ENCODE measurements at places on chromosomes 2 and 18.

GRCh38 chr2:236579746-236580315, 10.2 kb downstream of the ACKR3 start:
- DNase-seq, result no peak

DNA sequence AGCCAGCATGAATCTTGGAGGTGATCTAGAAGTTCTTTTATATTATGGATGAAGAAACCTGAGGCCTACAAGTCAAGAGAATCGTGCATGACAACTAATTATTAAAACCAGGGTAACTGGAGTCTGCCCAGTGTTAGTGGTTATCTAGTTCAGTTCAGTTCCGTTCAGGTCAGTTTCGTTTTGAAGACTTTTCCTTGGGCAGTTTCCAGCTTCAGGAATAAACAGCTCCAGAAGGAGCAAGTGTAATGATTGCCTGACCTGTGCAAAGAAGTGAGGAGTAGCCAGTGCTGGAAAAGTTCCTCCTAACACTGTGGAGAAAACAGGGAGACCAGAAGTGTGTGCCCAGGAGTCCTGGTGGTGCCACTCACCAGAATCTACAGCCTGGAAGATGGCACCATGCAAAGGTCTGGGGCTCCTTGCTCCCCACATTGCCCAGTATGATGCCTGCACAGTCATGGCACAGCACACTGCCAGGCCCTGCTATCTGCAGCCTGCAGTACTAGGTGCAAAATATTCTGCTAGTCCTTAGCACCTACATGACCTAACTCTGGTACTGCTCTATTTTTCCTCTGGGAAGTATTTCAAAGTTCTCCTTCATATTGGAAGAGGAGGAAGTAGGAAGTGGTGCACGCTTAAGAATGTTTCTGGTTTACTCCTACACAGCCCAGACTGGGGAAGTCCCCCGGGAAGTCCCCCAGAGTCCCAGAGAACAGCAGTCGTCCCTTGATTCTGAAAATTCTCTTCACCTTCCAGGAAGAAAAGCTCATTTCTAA, 65.8 kb downstream of the SUMO1 start:
- no peak for DNase-seq

- peak; percentile 2 for DNase-seq
Observed at GRCh38 chr2:232479341-232480200, 8.1 kb downstream of the ECEL1 start.

GRCh38 chr2:205435970-205436369, 246.3 kb upstream of the NRP2 start:
- DNase-seq, result no peak

DNA sequence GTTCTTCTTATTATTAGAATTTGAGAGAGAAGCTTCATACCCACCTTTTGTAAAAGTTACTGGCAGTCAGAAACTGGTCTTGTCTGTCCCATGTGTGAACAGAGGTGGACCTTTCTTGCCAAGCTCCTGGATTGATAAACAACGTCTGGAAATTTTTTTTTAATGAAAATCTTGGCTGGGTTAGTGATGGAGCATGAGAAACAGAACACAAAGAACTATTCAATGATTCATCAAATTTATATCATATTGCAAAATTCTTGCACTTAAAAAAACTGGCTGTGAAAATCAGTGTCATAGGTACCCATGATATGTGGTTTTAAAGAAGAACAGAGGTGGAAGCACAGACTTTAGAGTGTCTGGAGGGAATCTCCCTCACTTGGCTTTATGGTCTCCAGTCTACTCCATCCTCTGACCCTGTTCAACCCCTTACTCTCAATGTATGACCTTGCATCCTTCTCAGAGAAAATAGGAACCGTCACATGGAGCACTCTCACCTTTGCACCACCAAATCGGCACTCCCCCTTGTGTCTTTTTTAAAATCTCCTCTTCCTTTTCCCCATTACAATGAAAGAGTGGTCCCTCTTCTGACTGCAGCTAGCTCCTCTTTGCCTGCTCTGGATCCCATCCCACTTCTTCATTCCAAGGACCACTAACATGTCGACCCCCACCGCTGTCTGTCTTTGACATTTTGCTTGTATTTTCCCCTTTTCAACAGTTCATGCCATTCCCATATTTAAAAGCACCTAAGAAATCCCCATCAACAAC, 58.2 kb downstream of the COPS8 start:
- DNase-seq, result no peak

- no peak for DNase-seq
Observed at GRCh38 chr2:163719331-163719730, 16.5 kb downstream of the FIGN start.

GRCh38 chr2:32611366-32611765, 16.5 kb upstream of the TTC27 start:
- no peak for DNase-seq

- DNase-seq, result no peak
Observed at GRCh38 chr18:11607906-11608305, 1.5 kb upstream of the SLC35G4 start.

DNA sequence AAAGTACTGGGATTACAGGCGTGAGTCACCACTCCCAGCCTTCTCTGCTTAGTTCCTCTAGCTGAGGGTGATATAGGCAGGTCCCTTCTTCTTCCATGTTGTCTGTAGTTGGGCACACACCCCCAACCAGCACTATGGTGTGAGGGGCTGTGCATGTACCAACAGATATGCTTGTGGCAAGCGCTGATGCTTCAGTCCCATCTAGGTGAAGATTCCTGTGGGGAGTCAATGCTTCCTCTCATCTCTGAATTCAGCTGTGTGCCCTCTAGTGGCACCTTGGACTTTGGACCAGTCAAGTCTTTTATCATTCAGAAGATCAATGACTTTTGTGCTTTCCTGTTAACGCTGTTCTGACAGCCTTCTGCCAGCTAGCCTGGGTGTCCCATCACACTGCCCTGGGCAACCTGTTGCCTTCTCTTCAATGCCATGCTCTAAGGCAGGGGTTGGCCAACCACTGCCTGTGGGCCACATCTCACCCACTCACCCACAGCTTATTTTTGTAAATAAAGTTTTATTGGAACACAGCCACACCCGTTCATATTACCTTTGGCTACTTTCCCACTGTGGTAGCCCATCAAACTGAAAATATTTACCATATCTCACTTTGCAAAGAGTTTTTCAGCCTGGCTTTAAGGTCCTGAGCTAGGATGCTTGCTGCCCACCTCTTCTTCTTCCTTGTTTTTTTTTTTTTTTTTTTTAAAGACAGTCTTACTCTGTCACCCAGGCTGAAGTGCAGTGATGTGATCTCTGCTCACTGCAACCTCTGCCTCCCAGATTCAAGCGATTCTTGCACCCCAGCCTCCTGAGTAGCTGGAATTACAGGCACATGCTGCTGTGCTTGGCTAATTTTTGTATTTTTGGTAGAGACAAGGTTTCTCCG, 51.0 kb downstream of the NPAS2 start:
- no peak for DNase-seq

GRCh38 chr2:215839309-215839708, 174.0 kb downstream of the MREG start:
- DNase-seq, result no peak

DNA sequence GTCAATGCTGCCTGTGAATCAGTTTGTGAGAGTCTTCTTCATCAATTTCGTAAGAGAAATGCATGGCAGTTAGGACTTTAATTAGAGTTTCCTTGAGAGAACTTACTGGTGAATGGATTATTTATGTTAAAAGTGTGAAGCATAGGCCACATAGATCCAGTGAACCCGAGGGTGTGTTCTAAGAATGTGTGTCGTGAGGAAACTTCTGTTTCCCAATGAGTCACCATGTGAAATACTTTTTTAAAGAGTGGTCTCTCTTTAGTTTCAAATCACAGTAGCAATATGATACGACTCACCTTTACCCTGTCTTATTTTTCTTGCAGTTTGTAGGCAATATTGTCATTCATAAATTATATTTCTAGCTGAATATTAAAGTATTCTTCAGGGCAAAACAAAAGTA, 18.5 kb downstream of the THSD7B start:
- no peak for DNase-seq

DNA sequence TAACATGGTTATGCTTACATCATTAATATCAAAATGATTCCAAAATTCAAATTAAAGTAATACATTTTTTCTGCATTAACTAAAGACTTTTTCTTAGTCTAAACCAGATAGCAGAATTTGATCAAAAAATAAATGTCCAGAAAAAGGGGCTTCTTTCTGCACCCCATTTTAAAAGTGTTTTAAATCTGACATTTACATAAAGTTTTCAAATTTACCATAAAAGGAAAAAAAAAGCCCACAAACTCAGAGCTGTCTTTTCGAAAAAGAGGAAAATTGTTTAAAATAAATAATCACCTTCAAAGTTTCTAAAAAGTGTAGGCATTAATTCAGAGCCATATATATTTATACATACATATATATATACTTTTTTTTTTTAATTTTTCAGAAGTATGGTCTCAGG, 1.5 kb downstream of the FASTKD1 start:
- DNase-seq, result no peak

DNA sequence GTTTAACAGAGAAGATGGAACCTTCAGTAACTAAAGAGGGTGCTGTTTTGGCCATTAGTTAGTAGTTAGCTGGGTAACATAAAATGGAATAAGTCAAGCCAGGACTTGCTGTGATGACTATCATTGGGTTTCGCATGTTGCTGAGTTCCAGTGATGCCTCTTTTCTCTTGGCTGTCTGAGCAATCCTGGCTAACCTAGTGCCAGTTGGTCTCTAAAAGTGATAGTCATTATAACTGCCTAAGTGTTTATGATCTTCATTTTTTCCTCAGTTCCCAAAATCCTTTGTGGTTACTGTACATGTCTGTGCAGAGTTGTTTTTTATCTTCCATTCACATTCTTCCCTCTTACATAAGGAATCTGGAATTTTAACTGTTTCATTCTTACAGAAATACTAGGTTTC, 33.4 kb downstream of the WDR43 start:
- no peak for DNase-seq

Data from activated naive CD4-positive, alpha-beta T cell treated with anti-CD3 and anti-CD28 coated beads, Interleukin-2, amount 10 ng/mL, durations not matched to agents 7 days and 5 days (primary cell).